ENCODE measurements at places on chromosomes 6 and 20.

- no peak for DNase-seq
Measured at GRCh38 chr6:64672131-64672530, 1034.9 kb downstream of the EYS start.

- DNase-seq: no peak
Measured at GRCh38 chr6:74253261-74253660, 557.3 kb downstream of the CD109 start.

GRCh38 chr6:144666781-144667180 is 381.6 kb downstream of the UTRN start:
- no peak for DNase-seq

GRCh38 chr6:30769853-30770524 is 25.6 kb upstream of the IER3 start:
- no peak for DNase-seq

GRCh38 chr6:136118787-136119186 is 131.3 kb downstream of the MTFR2 start:
- no peak for DNase-seq

DNA sequence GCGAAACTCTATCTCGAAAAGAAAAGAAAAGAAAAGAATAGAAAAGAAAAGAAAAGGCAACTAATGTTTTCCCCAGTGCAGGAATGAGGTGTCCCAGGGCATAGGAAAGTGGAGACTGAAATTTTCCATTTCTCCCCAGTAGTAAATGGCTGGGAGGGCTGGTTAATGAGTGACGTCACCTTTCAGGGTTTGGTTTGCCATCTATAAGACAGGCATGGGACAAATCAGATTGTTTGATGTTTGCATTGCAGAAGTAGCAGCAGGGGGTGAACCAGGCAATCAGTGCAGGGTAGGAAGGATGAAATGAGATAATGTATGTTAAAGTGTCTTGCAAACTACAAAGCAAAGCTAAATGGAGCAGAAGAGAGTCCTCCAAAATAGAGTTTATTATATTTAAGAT is 533.4 kb downstream of the PKHD1 start:
- DNase-seq: no peak

GRCh38 chr20:23167431-23167830 is 81.3 kb upstream of the CD93 start:
- DNase-seq: no peak

GRCh38 chr20:56933331-56933698 is 304.2 kb downstream of the TFAP2C start:
- DNase-seq: no peak

DNA sequence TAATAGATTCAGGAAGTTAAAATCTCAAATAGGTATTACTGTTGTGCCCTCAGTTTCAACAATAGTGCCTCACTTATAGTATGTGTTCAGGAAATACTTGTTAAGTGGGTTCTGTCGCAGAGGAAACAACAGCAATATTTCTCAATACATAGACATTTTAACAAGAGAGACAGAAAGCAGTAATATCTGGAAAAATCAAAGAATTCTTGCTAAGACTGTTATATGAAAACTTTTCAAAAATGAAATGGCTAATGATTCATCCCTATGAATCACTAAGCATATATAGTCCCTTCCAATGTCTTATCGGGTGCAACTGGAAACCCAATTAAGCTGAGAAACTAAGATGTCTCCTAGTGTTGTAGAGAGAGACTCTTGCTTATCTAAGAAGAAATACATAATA is 668.9 kb downstream of the TFAP2A start:
- no peak for DNase-seq

GRCh38 chr6:21201187-21201586 is 392.4 kb upstream of the SOX4 start:
- no peak for DNase-seq

DNA sequence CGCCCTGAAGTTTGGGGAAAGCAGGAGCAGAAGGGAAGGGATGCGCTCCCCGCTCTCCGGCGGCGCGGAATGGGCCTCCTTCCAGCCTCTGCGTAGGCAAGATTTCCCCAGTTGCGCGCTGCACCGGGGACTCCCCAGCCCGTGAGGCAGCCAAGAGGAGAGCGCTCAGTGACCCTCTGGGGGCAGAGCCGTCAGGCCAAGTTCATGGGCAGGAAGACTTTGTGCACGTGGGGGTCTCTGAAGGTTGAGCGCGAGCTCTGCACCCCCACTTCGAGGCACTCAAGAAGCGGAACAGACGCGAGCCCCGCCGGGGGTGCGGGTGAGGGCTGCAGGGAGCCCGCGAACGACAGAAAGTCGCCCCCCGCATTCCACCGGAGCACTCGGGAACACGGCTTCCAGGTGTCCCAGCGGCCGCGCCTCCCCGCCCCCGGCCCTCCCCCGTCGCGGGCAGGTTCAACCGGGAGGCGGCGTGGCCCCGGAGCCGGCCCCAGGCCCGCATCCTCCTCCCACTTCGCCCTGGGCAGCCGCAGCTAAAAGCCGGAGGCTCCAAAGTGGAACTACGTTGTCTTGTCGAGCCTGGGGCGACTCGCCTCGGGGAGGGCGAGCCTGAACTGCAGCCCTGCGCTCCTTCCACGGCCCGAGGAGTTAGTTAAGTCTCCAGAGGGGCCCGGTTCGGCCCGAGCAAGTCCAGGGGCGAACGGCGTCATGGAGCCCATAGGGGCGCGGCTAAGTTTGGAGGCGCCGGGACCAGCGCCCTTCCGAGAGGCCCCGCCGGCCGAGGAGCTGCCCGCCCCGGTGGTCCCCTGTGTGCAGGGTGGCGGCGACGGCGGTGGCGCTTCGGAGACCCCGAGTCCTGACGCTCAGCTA is at the start of gene PPP1R3G:
TSS of gene PPP1R3G (plus strand) at position 561 of the 867 bp plus-strand sequence. CDS start at position 706, 145 bp downstream.
- DNase-seq: no peak

DNA sequence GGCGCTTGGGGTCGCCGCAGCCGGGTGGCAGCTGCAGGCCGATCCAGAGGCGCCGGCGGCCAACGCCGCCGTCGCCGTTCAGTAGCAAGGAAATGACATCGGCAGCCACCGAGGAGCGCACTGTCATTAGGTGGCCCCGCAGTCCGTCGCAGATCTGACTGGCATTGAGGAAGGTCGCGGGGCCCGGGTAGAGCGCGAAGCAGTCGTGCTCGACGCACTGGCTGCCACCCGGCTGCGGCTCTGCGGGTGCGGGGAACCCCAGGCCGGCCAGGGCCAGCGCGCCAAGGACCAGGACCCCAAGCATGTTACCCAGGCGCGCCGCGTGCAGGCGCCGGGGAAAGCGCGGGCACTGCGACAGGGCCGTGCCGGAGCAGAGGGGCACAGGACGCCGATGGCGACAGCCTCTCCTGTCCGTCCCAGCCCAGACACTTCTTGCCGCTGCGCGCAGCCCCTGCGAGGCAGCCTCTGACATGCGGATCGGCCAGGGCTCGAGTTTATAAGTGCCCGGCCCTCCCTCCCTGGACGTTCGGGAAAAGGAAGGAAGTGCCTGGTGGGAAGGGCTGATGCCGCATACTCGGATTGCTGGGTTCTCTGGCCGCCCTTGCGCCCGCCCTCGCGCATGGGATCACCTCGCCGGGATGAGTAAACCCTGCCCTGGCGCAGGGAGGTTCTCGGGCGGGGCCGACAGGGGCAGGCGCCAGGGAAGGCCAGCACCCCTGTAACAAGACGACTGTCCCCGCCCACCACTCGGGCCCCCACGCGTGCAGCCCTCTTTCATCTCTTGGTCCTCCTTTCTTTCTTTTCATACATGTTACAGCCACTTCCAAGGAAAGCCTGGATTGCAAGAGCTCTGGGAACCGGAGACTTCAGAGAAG is at the start of gene THBD:
TSS of gene THBD (minus strand) at position 472 of the 875 bp plus-strand sequence. CDS start at position 304, 168 bp downstream.
- no peak for DNase-seq

DNA sequence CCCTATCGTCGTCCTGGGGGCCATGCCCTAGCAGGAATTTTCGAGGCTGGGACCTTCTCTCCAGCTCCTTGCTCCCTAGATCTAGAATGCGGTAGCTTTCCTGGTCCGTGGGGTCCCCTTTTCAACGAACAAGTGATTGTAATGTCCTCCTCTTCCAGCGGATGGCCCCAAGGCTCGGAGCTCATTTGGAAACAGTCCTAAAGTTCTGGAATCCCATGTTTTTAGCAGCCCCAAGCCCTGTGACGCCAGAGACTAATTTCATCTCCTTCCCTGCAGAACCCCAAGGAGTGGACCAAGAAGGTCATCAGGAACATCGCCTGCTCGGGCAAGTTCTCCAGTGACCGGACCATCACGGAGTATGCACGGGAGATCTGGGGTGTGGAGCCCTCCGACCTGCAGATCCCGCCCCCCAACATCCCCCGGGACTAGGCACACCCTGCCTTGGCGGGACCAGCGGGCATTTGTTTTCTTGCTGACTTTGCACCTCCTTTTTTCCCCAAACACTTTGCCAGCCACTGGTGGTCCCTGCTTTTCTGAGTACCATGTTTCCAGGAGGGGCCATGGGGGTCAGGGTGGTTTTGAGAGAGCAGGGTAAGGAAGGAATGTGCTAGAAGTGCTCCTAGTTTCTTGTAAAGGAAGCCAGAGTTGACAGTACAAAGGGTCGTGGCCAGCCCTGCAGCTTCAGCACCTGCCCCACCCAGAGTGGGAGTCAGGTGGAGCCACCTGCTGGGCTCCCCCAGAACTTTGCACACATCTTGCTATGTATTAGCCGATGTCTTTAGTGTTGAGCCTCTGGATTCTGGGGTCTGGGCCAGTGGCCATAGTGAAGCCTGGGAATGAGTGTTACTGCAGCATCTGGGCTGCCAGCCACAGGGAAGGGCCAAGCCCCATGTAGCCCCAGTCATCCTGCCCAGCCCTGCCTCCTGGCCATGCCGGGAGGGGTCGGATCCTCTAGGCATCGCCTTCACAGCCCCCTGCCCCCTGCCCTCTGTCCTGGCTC is 48.5 kb downstream of the PYGB start:
- DNase-seq: no peak

DNA sequence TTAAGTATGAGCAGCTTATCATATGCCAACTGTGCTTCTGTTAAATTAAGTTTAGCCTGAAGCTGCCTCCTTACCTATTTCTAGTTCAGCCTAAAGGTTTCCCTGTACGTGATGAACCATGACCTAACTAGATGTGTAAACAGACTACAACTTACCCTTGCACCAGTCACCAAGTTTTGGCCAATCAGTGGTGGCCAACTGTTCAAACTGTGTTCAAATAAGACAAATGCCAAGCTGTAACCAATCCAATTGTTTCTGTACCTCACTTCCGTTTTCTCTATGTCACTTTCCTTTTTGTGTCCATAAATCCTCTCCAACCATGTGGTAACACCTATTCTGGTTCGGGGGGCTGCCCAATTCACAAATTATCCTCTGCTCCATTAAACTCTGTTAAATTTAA is 6.0 kb upstream of the SLC2A10 start:
- no peak for DNase-seq

GRCh38 chr20:53163486-53163885 is 191.3 kb downstream of the TSHZ2 start:
- DNase-seq: no peak

DNA sequence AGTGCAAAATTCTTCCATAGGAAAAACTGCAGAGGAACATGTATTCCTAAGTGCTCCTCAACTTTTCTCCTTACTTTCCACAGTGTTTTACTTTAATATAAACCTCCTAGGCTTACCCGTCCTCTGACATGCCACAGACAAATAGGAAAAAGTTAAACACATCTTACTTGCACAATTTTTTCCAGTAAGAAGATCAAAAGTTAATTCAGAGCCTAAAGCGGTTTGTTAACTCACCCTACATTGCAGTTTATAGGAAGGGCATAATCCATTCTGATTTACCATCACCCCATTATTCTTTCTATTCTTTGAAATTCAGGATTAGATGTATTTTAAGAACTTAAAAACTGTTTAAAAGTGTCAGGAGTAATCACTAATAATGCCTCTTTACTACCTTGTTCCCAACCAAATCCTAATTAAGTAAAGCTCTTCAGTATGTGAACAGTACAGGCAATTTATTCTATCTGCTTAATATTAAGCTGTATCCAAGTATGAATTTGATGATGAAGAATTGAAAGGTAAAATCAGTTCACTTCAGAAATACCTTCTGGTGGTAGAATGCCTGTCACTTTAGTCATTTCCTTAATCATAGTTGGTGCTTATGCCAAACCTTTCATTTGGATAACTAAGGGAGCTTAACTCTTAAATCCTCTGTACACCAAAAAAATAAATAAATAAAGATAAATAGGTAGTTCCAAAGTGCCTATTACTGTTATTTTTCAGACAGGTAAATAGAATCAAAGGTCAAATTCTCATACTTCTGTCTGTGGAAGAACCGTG is 292.0 kb downstream of the ALDH8A1 start:
- DNase-seq: no peak

GRCh38 chr6:53440336-53440945 is 91.7 kb upstream of the ELOVL5 start:
- DNase-seq: no peak

Measured in CD4-positive, alpha-beta T cell treated with Interleukin-4 for 4 hours (primary cell).